NCI-H460 (cell line): ENCODE measurements at places on chromosomes 7 and 10.

- DNase-seq, result no peak
Measured at GRCh38 chr7:11331128-11332102, 357.7 kb downstream of the PHF14 start.

GRCh38 chr7:112156412-112156811, 49.8 kb downstream of the DOCK4 start:
- DNase-seq, result no peak

DNA sequence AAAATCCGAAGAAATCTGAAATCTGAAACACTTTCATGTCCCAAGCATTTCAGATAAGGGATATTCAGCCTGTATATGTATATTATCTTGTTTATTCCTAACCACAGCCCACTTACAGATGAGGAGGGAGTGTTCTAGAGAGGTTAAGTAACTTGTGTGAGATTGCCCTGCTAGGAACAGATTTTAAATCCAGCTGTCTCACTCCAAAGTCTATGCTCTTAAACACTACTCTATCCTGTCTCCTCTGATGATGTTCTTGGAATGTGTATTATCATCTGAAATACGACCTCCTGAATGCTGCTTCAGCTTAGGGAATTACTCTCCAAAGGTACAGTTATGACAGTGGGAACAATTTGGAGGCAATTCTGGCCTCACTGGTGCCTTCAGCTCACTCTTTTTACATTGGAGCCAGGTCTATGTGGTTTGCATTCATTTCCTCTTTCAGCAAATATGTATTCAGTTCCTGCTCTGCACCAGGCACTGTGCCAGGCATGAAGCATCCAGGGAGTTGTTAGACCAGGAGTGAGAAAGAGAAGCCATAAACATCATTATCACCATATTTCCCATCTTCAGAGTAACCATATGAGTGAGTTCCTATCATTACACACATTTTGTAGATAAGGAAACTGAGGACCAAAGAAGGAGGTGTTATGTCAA, 70.2 kb downstream of the NOC3L start:
- DNase-seq, result no peak

- DNase-seq, result no peak
Measured at GRCh38 chr7:130922206-130923112, 188.5 kb upstream of the KLF14 start.

GRCh38 chr10:11757454-11757820, 15.3 kb downstream of the ECHDC3 start:
- DNase-seq, result no peak

DNA sequence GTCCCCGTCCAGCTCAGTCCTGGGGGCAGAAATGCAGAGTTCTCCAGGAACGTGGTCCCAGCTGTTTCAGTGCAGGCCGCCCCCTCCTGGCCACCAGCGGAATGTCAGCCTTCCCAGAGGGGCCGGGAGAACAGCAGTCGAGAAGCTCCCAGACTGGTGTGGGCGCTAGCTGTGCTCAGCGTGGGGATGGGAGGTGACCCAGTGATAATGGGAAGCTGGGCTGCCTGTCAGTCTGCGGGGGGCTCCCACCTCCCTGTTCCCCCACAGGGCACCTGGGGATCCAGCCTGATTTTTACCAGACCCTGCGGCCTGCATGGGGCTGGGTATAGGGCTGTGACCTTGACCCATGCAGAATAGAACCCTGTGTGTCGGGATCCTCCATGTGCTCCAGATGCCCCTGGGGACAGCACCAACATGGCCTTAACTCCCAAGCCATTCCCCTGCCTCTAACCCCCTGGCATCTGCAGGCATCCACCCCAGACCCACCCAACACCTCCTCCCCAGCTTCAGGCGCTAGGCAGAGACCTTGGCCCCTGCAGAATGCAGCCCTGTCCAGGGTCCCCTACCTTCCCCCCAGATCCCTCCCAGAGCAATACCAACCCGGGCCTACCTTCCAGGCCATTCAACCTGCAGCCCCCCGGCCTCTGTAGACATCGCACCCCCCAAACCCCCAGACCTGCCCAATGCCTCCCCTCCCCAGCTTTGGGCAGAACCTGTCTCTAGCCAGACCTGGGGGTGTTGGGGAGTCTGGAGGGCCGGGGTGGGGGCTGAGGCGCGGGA, 880 bp upstream of the ELN start:
- DNase-seq, result peak; percentile 30

DNA sequence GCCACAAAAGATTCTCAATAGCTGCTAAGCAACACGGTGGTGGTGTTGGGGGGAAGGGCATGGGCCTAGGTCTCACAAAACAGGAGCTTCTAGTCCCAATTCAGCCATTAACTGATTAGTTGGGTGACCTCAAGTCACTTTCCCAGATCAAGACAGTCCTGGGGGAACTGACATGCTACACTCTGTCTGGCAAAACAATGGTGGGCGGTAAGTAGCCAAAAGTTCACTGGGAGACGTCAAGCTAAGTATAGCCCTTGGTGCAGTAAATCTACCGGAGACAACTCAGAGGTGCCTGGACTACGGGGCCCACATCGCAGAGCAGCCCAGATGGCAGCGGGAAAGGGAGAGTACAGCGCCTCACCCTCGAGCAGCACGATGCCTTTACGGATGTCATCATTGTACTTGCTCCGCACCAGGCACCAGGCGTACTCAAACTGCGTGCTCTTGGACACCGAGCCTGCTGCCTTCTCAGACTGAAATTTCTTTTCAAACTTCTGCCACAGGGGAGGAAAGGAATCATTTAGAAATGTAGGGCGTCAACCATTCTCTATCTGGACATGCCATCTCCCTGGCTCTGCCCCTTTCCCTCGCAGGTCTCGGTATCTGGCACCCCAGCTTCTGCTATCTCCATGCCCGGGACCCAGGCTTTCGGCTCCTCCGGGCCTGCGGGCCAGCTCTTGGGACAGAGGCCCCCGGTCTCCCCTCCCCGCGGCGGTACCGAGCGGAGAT, 1.1 kb downstream of the FIS1 start:
- no peak for DNase-seq

DNA sequence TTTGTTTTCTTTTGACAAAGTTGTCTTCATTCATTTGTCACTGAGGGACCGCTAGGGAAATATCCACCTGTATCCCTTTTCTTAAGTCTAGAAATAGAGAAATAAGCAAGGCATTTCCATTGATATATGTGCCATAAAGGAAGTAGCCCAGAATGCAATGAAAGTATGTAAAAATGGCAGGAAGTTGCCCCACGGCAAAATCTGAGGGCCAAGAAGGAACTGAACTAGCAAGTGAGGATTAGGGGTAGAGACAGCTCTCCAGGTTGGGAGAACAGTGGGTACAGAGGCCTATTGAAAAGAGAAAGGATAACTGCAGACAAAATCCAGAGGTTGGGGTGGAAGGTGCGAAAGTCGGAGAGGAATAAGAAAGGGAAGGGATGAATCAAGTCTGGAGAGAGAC, 56.6 kb upstream of the TOMM7 start:
- DNase-seq, result no peak

- peak; percentile 11 for DNase-seq
Measured at GRCh38 chr7:75072981-75073283, 670 bp downstream of the RCC1L start.

DNA sequence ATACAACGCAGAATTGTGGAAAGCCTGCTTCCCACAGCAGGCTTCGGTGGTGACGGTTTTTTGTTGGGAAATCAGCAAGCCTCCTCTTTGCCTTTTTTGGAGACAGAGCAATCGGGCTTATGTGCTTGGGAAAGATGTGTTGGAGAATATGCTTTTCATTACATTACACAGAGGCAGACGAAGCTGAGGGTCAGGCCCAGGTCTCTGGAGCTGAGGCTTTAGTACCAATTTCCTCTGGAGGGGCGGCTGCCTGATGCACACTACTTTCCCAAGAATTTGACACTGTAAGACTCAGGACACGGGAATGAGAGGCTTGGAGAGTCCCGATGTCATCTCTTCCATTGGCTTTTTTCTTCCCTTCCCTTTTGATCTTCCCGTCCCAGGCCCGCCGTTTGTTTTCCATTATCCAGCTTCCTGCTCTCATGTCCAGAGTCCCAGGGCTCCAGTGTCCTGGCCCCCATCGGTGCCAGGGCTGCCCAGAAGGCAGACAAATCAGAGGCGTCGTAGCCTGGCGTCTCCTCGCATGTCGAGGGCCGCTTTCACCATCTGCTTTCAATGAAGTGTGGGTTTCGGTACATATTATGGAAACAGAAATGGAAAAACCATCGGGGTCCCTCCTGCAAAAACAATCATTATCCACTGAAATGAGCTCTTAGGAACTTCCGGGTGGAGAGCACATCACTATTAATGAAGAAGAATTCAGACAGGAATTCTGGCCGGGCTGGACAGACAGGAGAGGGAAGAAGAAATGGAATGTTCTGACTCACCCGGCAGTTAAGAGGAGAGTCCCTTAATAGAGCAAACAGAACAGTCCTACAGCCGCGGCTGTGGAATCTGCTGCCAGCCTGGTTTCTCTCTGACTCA, 123.0 kb upstream of the JCAD start:
- no peak for DNase-seq
